ENCODE measurements at places on chromosomes 7 and 10. TPM values are rescaled to one million over a fixed set of nuclear protein-coding genes. Genes with fewer than 3 reads are reported as not detected.

The UTF1 gene
- total RNA-seq, result not detected

GRCh38 chr10:54234832-54235231 lies 566.2 kb downstream of the PCDH15 start:
- no peak overlapping the region for H3K4me3 ChIP-seq
- no peak for DNase-seq
- H3K27ac ChIP-seq, result no peak overlapping the region
- H3K36me3 ChIP-seq, result no peaks in the 10 kb centered on the region
- no peaks in the 10 kb centered on the region for H3K4me1 ChIP-seq

The KAZALD1 gene
- total RNA-seq, result 34.1 TPM

GRCh38 chr7:26863518-26864308 lies 677 bp downstream of the SKAP2 start:
- peak overlapping the region; percentile 96 for H3K4me3 ChIP-seq
- H3K4me1 ChIP-seq, result no peaks in the 10 kb centered on the region

The C7orf25 gene
- 17.1 TPM for total RNA-seq

- no peak overlapping the region for H3K27ac ChIP-seq
- H3K4me1 ChIP-seq, result peaks cover 27% of the 10 kb centered on the region
- no peaks in the 10 kb centered on the region for H3K36me3 ChIP-seq
- no peaks in the 10 kb centered on the region for H3K27me3 ChIP-seq
- H3K4me3 ChIP-seq, result no peak overlapping the region
These were observed 59.9 kb downstream of the EGFR start for GRCh38 chr7:55078465-55079372.

GRCh38 chr7:96100737-96101136 lies 221.2 kb downstream of the SLC25A13 start:
- H3K4me1 ChIP-seq, result no peaks in the 10 kb centered on the region
- H3K27ac ChIP-seq, result no peak overlapping the region
- H3K36me3 ChIP-seq, result no peaks in the 10 kb centered on the region
- DNase-seq, result no peak
- no peak overlapping the region for H3K4me3 ChIP-seq

GRCh38 chr10:14560274-14560673 lies 214.4 kb downstream of the FAM107B start:
- H3K4me3 ChIP-seq, result no peak overlapping the region
- H3K27ac ChIP-seq, result no peak overlapping the region
- DNase-seq, result no peak
- H3K27me3 ChIP-seq, result no peaks in the 10 kb centered on the region
- H3K4me1 ChIP-seq, result peaks cover 9% of the 10 kb centered on the region

DNA sequence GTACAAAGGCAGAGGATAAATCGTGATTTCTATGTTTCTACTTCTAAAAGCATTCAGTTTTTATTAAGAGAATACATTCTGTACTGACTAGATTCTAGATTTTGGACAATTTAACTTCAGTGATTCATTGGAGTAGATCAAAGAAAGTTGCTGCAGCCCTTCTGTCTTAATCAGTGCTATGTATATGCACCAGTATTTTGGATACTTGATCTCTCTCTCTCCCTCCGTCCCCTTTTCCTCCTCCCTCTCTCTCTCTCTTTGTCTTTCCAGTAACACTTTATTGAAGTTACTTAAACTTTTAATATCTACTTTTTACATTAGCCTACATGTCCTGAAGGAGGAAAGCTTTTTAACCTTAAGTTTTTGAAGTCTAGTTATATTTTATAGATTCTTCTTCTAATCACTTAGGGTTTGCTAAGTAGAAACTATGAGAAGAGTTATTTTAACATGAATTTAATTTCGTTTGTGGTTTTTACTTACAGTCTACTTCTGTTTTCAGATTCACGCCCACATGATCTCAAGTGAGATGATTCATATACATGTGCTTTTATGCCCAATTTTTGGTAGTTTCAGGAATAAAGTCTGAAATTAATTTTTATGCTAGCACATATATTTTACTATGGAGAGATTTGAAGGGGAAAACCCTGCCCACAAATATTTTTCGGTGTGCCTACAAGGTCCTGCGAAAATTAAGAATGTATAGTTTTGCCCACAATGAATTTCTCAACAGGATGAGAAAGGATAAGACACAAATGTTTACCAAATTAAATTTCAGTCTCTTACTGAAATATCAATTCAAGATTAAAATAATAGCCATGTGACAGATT lies 9.1 kb downstream of the MDFIC start:
- no peaks in the 10 kb centered on the region for H3K27me3 ChIP-seq
- H3K4me3 ChIP-seq, result no peak overlapping the region
- DNase-seq, result no peak
- H3K36me3 ChIP-seq, result no peaks in the 10 kb centered on the region
- no peak overlapping the region for H3K27ac ChIP-seq

- no peaks in the 10 kb centered on the region for H3K27me3 ChIP-seq
- H3K4me3 ChIP-seq, result no peak overlapping the region
These were observed 316.7 kb upstream of the TPK1 start for GRCh38 chr7:145152589-145152988.

The VWDE gene
- not detected for total RNA-seq

DNA sequence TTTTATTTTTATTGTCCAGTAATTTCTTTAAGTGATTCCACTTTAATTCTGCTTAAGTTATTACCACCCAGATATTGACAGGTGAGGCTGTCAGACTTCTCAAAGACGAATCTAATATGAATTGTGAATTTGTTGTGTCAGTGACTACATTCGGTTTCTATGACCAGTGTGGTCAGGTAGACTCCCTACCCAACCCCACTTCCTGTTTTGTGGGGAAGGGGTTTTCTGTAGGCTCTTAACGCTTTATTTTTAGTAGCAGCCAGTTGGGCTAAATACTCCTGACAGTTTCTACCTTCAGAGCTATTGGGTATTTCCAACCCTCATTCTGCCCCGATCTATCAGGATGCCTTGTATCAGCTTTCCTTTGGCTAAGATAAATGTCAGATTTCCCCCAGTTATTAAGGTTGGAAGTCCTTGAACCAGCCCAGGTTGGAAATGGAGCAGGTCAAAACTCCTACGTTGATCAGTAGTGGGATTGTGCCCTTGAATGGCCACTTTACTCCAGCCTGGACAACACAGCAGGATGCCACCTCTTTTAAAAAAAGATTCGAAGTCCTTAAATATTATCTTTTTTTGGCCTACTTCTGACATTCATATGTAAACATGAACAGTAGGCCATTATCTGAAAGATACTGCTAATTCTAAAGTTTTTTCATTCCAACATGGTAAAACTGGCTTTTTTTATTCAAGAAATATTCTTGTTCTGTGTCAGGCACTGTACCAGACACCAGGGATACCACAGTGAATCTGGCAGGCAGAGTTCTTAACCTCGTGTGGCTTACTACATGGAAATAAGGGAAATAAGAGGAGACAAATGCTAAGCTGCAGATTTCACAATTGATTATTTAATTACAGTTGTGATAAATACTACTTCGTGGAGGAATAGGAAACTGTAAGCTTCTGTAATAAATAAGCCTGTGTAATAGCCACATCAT lies 133.3 kb upstream of the SAMD8 start:
- no peaks in the 10 kb centered on the region for H3K4me1 ChIP-seq
- no peak overlapping the region for H3K27ac ChIP-seq
- no peak overlapping the region for H3K4me3 ChIP-seq
- DNase-seq, result no peak
- peaks cover 3% of the 10 kb centered on the region for H3K36me3 ChIP-seq

The TET1 gene
- 4.0 TPM for total RNA-seq

GRCh38 chr7:101818287-101819071 lies 1.1 kb downstream of the CUX1 start:
- peak overlapping the region; percentile 87 for H3K27ac ChIP-seq
- no peaks in the 10 kb centered on the region for H3K36me3 ChIP-seq
- peaks cover 48% of the 10 kb centered on the region for H3K4me1 ChIP-seq
- DNase-seq, result no peak
- peak overlapping the region; percentile 89 for H3K4me3 ChIP-seq

- no peaks in the 10 kb centered on the region for H3K27me3 ChIP-seq
- no peak for DNase-seq
- no peak overlapping the region for H3K27ac ChIP-seq
- H3K36me3 ChIP-seq, result no peaks in the 10 kb centered on the region
- H3K4me3 ChIP-seq, result no peak overlapping the region
These were observed 25.4 kb upstream of the HIBADH start for GRCh38 chr7:27688056-27688455.

The MCMBP gene
- 34.8 TPM for total RNA-seq

- no peaks in the 10 kb centered on the region for H3K4me1 ChIP-seq
- no peaks in the 10 kb centered on the region for H3K36me3 ChIP-seq
- H3K4me3 ChIP-seq, result no peak overlapping the region
- no peaks in the 10 kb centered on the region for H3K27me3 ChIP-seq
- H3K27ac ChIP-seq, result no peak overlapping the region
These were observed 7.1 kb downstream of the AGMO start for GRCh38 chr7:15554744-15555143.

DNA sequence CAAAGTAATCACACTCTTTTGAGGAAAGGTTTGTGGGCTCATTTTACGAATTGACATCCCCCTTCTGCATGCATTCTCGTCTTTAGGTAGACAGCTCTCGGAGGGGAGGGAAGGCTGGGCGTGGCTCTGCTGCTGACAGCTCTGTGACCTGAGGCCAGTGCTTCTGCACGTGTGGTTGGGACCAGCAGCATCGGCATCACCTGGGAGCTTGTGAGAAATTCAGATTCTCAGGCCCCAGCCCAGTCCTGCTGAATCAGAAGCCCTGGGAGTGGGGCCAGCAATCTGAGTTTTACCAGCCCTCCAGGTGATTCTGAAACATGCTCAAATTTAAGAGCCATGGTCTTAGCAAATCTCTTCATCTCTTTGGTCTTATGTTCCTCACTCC lies 89.4 kb downstream of the JCAD start:
- H3K4me3 ChIP-seq, result no peak overlapping the region
- peaks cover 13% of the 10 kb centered on the region for H3K4me1 ChIP-seq
- H3K36me3 ChIP-seq, result no peaks in the 10 kb centered on the region
- no peak overlapping the region for H3K27ac ChIP-seq
- H3K27me3 ChIP-seq, result no peaks in the 10 kb centered on the region
- no peak for DNase-seq

GRCh38 chr7:51020944-51021343 lies 238.2 kb upstream of the GRB10 start:
- no peak overlapping the region for H3K4me3 ChIP-seq
- no peaks in the 10 kb centered on the region for H3K27me3 ChIP-seq
- no peak overlapping the region for H3K27ac ChIP-seq
- H3K4me1 ChIP-seq, result no peaks in the 10 kb centered on the region
- no peaks in the 10 kb centered on the region for H3K36me3 ChIP-seq

- H3K4me1 ChIP-seq, result no peaks in the 10 kb centered on the region
- no peaks in the 10 kb centered on the region for H3K36me3 ChIP-seq
- H3K4me3 ChIP-seq, result no peak overlapping the region
- no peak for DNase-seq
These were observed 186.5 kb downstream of the ADK start for GRCh38 chr10:74337330-74338016.

The PCLO gene
- 0.95 TPM for total RNA-seq

- H3K27ac ChIP-seq, result peak overlapping the region; percentile 93
- H3K4me3 ChIP-seq, result peak overlapping the region; percentile 83
- peaks cover 7% of the 10 kb centered on the region for H3K4me1 ChIP-seq
- no peaks in the 10 kb centered on the region for H3K36me3 ChIP-seq
These were observed 1.5 kb upstream of the SKIDA1 start for GRCh38 chr10:21526860-21527597.

- H3K4me1 ChIP-seq, result peaks cover 15% of the 10 kb centered on the region
- H3K27me3 ChIP-seq, result no peaks in the 10 kb centered on the region
- peak overlapping the region; percentile 83 for H3K27ac ChIP-seq
- DNase-seq, result no peak
- peak overlapping the region; percentile 32 for H3K4me3 ChIP-seq
- H3K36me3 ChIP-seq, result no peaks in the 10 kb centered on the region
These were observed 80.8 kb upstream of the COL1A2 start for GRCh38 chr7:94313926-94314325.

DNA sequence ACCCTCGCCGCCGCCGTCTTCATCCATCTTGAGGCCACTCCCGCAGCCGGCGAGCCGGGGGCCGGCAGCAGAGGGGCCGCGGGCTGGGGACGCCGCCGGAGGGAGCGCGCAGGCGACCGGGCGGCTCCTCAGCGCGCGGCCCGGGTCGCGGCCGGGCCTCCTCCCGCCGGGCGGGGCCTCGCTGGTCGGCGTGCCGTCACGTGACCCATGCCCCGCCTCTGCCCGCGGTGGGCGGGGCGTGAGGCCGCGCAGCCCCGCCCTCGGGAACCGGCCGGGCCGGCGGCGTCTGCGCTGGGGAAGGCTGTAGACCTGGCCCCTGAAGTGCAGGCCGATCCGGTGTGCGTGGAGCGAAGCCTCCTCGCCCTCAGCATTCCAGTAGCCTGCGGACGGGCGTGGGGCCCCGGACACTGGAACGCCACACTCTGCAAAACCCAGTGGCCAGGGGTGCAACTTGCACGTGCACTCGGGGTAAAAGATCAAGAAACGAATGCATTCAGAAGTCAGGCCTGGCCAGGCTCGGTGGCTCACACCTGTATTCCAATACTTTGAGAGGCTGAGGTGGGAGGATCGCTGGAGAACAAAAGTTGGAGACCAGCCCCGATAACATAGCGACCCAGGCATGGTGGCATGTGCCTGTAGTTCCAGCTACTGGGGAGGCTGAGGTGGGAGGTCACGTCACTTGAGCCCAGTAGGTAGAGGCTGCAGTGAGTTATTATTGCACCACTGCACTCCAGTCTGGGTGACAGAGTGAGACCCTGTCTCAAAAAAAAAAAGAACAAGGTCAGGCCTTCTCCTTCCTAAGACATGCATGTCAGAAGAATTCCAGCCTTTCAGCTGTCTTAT lies at the start of gene CYTH3:
TSS of gene CYTH3 (minus strand) at position 144 of the 843 bp plus-strand sequence. CDS start at position 27, 117 bp downstream.
- H3K4me1 ChIP-seq, result peaks cover 28% of the 10 kb centered on the region
- H3K27ac ChIP-seq, result peak within 1 kb of the TSS; percentile 60
- no peaks in the 10 kb centered on the region for H3K27me3 ChIP-seq
- no peaks in the 10 kb centered on the region for H3K36me3 ChIP-seq
- DNase-seq, result no peak

- DNase-seq, result no peak
- H3K4me1 ChIP-seq, result no peaks in the 10 kb centered on the region
- no peaks in the 10 kb centered on the region for H3K36me3 ChIP-seq
- H3K27ac ChIP-seq, result no peak overlapping the region
- H3K4me3 ChIP-seq, result no peak overlapping the region
These were observed 208.7 kb downstream of the PAXIP1 start for GRCh38 chr7:154794147-154794780.

DNA sequence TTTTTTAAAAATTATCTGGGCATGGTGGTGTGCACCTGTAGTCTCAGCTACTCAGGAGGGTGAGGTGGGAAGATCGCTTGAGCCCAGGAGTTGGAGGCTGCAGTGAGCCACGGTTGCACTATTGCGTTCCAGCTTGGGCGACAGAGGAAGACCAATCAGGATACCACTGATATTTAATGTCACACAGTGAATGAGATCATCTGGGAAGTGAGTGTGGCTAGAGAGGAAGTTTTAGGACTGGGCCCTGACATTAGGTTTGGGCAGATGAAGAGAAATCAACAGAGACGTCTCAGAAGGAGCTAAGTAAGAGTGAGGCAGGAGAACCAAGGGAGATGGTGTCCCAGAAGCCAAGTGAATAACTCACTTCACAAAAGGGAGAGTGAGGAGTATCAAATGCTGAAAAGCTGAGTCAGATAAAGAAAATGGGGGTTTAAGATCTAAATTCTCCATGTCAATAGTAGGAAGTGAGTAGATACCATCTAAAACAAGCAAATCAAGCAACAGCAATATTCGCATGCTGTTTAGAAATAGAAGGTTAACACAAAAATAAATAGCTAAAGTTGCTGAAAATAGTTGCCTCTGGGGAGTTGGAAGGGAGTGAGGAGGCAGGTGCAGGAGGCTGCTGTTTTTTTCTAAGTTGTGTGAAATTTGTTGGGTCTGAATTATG lies 11.5 kb downstream of the PILRA start:
- no peak overlapping the region for H3K27ac ChIP-seq
- no peak overlapping the region for H3K4me3 ChIP-seq

- H3K27ac ChIP-seq, result no peak overlapping the region
- H3K27me3 ChIP-seq, result no peaks in the 10 kb centered on the region
- no peaks in the 10 kb centered on the region for H3K4me1 ChIP-seq
- no peak for DNase-seq
- no peaks in the 10 kb centered on the region for H3K36me3 ChIP-seq
These were observed 127.8 kb downstream of the ICA1 start for GRCh38 chr7:8134089-8134733.

The CFAP46 gene
- total RNA-seq, result not detected

All from thoracic aorta (tissue), 2 donors.